Daoy (cell line): ENCODE measurements at places on chromosomes 16 and 17. TPM values are rescaled to one million over a fixed set of nuclear protein-coding genes. Genes with fewer than 3 reads are reported as not detected.
A peak's percentile ranks its signal among the peaks of the same experiment; 100 is the strongest.

CDH5 gene
- total RNA-seq: 0.06 TPM in 2 replicates

SLC6A2 gene
- total RNA-seq: not detected in 2 replicates

DNA sequence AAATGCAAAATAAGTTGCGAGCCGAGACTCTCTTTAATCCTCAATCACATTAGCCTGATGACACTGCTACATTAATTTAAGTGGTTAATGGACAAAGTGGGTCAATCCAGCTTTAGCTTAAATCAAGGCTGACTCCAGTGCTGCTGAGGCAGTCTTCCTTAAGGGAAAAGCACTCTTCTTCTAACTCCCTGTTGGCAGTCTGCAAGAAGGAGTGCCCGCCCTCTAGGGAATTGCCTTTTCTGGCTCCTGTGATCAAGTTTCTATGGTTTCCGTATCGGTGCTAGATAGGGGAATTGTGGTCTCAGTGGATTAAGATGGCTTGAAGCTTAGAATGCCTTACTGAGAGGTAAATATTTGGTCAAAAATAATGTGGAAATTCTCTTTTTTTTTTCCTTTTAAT is 41.0 kb downstream of the HS3ST3B1 start:
- DNase-seq: no peak

GRCh38 chr17:51144266-51145022 is 8.9 kb upstream of the NME1 start:
- DNase-seq: no peak

DNA sequence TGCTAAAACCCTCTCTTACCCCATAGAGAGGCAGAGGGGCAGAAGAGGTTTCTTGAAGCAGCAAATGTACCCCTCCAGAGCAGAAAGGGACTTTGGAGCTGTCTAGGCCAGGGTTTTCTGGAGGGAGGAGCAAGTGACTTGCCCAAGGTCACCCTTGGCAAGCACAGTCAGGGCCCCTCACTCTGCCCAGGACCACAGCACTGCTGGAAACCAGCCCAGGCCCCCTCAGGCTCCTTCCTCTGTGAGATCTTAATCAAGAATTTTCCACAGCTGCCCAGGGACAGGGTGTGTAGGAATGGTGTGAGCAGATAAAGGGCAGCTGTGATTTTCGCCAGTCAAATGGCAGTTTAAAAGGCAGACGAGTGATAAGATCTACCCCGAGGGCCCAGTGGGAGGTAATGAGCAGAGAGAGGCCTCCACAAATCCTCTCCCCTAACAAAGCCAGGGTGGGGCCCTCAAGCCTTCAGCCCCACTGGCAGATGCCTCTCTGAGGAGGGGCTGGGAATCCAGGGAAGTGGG is 3.9 kb upstream of the SLC12A3 start:
- DNase-seq: peak; percentile 67

- DNase-seq: no peak
Measured at GRCh38 chr16:75415169-75415905, 18.0 kb downstream of the CFDP1 start.

LRRC37A gene
- 0.11 and 0.86 TPM in 2 replicates for total RNA-seq

DNA sequence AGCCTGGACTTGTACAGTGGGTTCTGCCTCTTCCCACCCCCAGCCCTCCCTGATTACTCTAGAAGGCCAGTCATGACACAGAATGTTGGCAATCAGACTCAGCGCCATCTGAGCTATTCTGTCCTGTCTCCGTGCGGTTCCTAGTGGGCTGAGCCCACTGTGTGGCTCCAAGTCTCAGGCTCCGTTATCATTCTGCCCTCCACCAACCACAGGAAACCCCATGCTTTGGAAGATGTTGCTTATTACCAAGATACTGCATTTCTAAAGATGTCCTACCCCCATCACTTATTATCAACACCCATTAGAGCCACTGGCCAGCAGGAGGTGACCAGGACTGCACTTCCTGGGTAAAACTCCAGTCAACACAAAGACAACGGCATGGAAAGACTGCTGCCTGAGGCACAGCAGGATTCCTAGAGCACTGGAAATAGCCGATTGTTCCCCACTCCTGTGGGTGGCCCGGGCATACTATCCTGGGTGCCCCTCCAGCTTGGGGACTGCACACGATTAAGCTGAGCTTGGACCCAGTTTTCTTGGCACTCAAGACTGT is 133.6 kb downstream of the AATF start:
- no peak for DNase-seq

- DNase-seq: peak; percentile 54
Measured at GRCh38 chr16:72203401-72203800, 31.4 kb upstream of the PMFBP1 start.

DNA sequence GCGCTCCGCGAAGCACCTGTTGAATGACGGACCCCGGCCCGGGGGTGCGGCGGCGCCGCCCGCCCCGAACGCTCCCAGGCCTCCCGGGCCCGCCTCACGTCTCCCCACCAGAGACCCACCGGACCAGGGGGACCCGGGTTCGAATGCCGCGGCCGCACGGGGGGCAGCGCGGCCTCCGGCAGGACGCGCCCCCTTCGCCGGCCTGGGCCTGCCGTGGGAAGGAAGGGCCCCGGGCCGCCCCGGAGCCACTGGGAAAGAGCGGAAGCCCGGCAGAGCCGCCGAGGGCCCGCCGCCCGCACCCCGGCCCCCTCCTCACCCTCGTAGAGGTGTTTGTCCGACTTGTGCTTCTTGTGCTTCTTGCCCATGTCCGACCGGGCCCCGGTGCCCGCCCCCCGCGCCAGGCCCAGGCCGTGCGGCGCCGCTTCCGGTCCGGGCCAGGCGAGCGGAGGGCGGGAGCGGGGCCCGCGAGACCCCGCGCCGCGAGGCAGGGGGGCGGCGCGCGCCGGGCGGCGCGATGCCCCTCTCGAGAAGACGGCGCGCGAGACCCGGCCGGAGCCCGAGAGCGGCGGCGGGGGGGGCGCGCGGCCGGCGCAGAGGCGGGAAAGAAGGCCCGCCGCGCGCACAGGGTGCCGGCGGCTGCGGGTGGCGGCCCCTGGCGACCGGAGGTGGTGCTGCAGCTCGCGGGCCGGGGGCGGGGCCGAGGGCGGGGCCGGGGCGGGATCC is at the start of gene BRD7:
Gene BRD7 (minus strand): TSS at position 579 of the 723 bp plus-strand sequence. CDS start 214 bp downstream, at position 365.
- peak; percentile 67 for DNase-seq

KRTAP3-1 gene
- total RNA-seq: not detected in 2 replicates

DNA sequence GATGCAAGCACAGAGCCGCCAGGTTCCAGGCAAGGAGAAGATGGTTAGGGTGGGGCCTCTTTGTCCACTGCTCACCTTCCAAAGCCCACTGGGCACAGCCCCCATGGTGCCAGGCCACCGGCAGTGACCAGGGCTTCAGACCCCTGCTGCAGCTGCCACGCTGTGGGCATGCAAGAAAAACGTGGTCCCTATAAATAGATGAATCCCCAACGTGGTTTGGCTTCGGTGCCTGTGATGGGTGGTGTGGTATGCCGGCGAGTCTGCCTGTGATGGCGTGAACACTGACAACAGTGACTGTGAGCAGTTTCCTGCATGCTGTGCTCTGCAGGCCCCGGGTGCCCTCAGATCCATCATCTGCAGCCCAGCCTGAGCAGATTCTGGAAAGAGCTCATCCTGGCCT is 36.6 kb downstream of the RAB11FIP4 start:
- DNase-seq: no peak

KCNAB3 gene
- total RNA-seq: 0.29 and 2.5 TPM in 2 replicates

DNA sequence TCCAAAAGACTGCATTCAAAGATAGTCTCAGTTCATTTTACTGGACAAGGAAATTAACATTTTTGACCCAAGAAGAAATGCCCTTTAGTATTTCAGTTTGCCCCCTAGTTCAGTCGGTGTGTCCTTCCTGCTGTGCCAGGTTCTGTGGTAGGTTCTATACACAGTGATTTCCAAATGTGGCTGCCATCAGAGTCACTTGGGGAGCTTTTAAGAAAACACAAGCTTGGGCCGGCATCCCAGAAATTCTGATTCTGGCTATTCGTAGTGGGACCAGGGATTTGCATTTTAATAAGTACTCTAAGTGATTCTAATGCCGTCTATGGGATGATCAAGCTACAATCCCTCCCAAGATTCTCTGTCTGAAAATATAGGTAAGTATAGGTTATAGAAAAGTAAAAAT is 10.2 kb downstream of the RSPRY1 start:
- DNase-seq: no peak

DNA sequence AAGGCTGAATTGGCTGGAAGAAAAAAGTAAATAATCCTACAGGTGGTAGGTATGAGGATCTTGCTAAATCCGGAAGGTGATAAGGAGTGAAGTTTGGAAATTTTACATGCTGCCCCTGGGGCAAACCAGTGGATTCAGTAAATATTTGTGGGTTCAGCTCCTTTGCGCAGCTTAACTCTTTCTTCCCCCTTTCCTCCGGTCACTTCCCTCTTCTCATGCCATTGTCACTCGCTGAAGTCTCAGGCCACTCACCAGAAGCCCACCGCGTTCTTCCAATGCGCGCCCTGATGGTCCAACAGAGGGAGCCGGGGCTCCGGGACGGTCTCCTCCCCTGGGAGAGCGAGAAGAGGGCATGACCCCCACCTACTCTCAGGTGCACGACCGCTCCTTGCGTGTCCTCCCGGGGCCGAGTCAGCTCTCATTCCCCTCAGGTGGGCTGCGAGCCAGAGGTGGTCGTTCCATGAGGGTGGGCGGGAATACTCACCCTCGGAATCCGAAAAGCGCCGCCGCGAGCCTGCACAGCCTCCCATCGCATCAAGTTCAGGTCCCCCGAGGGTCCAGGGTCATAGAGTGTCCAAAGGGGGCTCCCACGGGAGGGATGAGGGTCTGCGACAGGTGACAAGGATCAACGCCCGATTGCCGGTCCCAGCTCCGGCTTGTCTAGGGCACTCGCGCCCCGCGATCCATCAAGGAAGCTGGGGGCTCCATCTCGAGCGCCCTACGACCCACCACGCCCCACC is 474 bp downstream of the CLN3 start:
- DNase-seq: no peak

- no peak for DNase-seq
Measured at GRCh38 chr17:8160224-8160577, 2.5 kb downstream of the VAMP2 start.

GRCh38 chr17:67215991-67216421 is 29.0 kb downstream of the HELZ start:
- DNase-seq: no peak

RABEP1 gene
- 36.9 and 45.7 TPM in 2 replicates for total RNA-seq

DNA sequence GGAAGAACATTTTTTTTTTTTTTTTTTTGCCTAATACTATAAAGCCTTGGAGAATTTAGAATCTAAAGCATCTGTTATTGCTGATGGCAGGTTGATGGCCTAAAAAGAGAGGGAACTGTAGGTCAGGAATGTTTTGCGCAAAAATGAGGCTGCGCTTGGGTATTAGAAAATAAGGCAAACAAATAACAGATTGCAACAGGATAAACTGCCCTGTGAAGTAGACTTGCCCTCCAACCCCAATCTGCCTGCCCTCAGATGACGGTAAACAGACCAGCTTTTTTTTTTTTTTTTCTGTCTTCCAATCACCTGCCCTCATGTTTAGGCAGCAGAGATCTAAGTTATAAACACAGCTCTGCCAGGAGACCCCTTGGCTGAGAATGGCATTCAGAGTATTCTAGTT is 3.8 kb upstream of the DHX8 start:
- no peak for DNase-seq

ZNF469 gene
- 0.23 and 0.27 TPM in 2 replicates for total RNA-seq

- DNase-seq: no peak
Measured at GRCh38 chr16:31438414-31438813, 4.2 kb downstream of the ZNF843 start.

GRCh38 chr17:45432405-45433158 is at the start of gene ARHGAP27:
Gene ARHGAP27 (minus strand): TSS chr17:45432870. CDS start chr17:45430279, 2,591 bp downstream.
- DNase-seq: no peak

DNA sequence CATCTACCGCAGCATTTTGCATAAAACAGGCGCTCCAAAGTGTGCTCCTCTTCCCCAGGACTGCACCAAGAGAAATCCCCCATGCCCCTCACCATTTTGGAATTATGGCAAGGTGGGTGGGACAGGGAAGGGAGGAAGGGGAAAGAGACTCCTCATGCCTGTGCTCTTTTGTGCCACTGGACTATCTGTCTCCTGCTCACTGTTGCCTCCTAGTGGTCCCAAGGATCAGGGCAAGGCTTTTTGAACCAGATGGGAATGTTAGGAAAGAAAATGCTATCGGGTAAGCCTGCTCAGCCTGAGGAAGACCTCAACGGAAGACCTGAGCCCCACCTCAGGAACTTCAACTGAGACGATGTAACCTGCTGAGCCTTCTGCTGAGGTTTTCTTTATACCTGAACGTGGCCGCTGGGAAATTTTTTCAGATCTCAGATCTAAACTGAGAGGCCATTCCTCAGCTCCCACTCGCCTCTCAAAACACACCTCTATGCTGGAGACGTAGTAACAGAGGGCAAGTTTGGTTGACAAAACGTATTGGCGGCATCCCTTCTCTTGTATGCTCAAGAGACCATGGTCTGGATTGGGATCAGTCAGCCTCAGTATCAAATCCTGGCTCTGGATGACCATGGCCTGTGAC is 58.3 kb downstream of the SPACA3 start:
- DNase-seq: peak; percentile 63

DNA sequence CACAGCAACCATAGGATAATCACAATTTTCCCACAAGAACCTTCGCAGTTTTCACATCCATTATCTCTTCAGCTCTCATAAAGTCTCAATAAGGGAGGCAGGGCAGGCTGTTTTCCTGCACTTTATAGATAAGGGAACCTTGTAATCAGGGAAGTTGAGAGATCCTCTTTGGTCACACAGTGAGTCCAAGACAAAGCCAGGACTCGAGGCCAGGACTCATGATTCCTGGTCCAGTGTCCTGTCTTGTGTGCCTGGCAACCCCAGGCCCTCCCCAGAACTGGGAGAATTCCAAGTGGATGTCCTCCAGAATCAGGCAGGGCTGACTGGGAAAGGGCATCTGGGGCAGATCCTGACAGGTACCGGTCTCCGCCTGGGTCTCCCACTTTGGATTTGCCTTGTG is 23.1 kb upstream of the PHF12 start:
- no peak for DNase-seq

- DNase-seq: peak; percentile 70
Measured at GRCh38 chr17:73308017-73308823, 3.6 kb downstream of the CDC42EP4 start.

BCAR1 gene
- 39.1 and 43.3 TPM in 2 replicates for total RNA-seq

- DNase-seq: peak; percentile 77
Measured at GRCh38 chr17:14297161-14297851, 3.6 kb upstream of the HS3ST3B1 start.

TP53TG3C gene
- total RNA-seq: 0.69 and 3.5 TPM in 2 replicates

SRCAP gene
- total RNA-seq: 1.6 and 11.3 TPM in 2 replicates

DNA sequence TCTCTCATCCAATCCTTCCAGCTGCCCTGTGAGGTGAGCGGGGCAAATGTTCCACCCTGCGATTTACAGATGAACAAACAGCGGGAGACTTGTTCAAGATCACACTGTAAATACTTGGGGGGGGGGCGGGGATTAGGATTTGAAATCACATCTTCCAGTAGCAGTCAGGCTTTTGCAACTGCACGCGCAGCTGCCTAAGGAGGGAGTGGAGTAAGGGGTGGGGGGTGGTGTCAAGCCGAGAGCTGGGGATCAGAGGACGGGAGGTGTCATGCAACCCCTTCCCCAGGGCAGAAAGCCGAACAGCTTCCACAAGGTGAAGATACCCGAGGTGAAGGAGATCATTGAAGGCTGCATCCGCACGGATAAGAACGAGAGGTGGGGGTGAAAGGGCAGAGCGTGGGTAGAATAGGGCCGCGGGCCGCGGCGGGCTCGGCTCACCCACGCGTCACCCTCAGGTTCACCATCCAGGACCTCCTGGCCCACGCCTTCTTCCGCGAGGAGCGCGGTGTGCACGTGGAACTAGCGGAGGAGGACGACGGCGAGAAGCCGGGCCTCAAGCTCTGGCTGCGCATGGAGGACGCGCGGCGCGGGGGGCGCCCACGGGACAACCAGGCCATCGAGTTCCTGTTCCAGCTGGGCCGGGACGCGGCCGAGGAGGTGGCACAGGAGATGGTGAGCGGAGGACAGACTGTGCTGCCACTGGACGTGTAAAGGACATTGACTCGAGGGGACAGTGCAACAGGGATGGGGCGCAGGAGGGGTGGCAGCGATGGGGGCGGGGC is 4.6 kb downstream of the WNK4 start:
- no peak for DNase-seq
